ENCODE measurements at places on chromosomes 12 and 14.
A peak's percentile ranks its signal among the peaks of the same experiment; 100 is the strongest.

- DNase-seq, result no peak
These were observed 755 bp upstream of the PTPN6 start for GRCh38 chr12:6950401-6950801.

GRCh38 chr14:68929623-68930307 is 49.3 kb downstream of the ACTN1 start:
- no peak for DNase-seq

- no peak for DNase-seq
These were observed 59.4 kb downstream of the GARIN6 start for GRCh38 chr12:99706736-99707473.

- DNase-seq, result no peak
These were observed 524 bp downstream of the KMT5A start for GRCh38 chr12:123384318-123384993.

DNA sequence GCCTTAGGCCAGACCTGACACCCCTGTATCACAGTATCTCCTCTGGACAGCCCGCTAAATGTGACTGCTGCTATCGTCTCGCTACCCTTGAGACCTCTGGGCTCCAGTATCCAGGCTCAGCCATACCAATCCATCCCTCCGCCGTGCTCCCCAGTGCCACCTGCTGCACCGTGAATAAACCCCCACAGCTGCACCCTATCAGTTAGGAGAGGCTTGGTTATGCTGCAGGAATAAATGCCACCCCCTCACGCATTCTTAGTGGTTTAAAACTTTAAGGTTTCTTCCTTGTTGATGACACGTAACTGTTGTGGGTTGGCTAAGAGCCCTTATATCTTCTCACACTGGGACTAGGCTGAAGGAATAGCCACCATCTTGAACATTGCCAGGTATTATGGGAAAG is 12.1 kb downstream of the CCDC63 start:
- no peak for DNase-seq

- DNase-seq, result no peak
These were observed 50.5 kb upstream of the HIF1A start for GRCh38 chr14:61644834-61645233.

DNA sequence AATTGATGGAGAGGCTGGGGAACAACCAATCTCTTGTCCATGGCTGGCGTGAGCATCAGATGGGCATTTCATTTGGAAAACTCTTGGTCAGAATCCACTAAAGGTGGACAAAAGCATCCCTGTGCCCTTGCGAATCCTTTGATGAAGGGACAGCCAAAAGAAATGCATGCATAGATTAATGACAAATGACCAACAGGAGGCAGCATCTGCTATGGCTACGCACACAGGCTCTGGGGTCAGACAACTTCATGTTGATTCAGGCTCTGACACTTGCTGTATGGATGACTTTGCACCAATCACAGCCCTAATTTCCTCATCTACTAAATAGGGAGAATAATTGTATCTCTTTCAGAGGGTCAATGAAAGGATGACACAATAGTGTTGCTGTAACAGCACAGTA is 117.5 kb downstream of the ASCL4 start:
- DNase-seq, result no peak

GRCh38 chr12:90978117-90978770 is 23.3 kb upstream of the CCER1 start:
- DNase-seq, result peak; percentile 62

DNA sequence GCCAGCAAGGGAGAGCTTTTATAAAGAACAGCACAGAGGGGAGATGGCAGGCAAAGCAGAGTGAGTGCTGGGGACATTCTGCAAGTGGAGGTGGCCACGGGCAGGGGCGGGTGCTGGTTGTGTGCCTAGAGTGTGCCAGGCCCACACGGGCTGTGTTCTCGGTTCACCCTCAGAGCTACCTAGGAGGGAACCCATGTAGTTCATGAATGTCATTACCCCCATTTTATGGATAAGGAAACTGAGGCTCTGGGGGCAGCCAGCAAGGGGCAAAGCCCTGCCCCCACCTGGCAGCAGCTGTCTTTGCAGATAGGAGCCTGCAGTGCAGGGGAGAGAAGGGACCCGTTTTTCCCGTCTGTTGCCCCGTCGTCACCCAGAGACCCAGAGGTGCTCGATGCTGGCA is 85.2 kb upstream of the NCOR2 start:
- DNase-seq, result no peak

- DNase-seq, result no peak
These were observed 1.5 kb downstream of the HIF1A start for GRCh38 chr14:61696753-61697318.

- no peak for DNase-seq
These were observed 78.5 kb downstream of the MDGA2 start for GRCh38 chr14:47596860-47597259.

Data from astrocyte of the cerebellum (primary cell).